Central memory CD8-positive, alpha-beta T cell (primary cell): ENCODE measurements at places on chromosomes 7 and 10.

- no peak for DNase-seq
These were observed 2.2 kb upstream of the HSPB1 start for GRCh38 chr7:76300166-76300731.

DNA sequence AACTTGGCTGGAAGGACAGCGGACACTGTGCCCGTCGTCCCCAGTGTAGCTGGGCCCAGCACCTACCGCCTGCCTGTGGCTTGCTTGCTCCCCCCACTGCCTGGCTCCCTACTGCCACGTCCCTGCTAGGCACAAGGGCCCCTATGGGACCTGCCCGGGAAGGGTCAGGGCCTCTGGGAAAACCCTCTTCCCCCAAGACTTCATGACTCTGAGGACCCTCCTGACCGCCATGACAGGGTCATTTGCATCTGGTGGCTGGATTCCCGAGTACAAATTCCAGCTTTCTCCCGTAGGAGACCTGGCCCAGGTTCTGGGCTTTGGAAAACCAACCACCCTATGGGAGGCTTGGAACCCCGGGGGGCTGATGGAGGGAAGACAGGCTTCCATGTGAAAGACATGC is 1.4 kb upstream of the MMD2 start:
- no peak for DNase-seq

DNA sequence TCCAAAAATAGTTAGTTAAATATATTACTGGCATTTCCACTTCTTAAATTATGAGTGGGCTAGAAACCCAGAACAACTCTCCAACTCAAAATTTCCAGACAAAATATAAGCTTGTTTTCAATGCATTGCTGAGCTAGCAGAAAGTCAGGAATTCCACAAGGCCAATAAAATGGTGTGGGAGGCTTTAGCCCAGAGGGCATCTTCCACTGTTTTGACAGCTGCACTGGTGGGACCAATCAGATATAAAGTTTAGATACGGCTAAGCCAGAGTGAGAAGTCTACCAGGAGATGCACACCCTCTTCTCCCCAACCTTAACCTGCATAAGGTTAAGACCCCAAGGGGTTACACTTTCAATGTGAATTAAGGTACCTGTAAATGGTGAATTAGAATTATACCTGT is 76.6 kb downstream of the AMPH start:
- no peak for DNase-seq

- DNase-seq: no peak
These were observed 28.7 kb downstream of the CSGALNACT2 start for GRCh38 chr10:43166880-43167497.

GRCh38 chr10:12925845-12926244 is 75.7 kb downstream of the CCDC3 start:
- no peak for DNase-seq

GRCh38 chr7:30845426-30846135 is 66.1 kb upstream of the AQP1 start:
- no peak for DNase-seq

- no peak for DNase-seq
These were observed 245.5 kb upstream of the NRP1 start for GRCh38 chr10:33579996-33580395.

GRCh38 chr7:121544726-121545125 is 148.6 kb upstream of the FAM3C start:
- DNase-seq: no peak

DNA sequence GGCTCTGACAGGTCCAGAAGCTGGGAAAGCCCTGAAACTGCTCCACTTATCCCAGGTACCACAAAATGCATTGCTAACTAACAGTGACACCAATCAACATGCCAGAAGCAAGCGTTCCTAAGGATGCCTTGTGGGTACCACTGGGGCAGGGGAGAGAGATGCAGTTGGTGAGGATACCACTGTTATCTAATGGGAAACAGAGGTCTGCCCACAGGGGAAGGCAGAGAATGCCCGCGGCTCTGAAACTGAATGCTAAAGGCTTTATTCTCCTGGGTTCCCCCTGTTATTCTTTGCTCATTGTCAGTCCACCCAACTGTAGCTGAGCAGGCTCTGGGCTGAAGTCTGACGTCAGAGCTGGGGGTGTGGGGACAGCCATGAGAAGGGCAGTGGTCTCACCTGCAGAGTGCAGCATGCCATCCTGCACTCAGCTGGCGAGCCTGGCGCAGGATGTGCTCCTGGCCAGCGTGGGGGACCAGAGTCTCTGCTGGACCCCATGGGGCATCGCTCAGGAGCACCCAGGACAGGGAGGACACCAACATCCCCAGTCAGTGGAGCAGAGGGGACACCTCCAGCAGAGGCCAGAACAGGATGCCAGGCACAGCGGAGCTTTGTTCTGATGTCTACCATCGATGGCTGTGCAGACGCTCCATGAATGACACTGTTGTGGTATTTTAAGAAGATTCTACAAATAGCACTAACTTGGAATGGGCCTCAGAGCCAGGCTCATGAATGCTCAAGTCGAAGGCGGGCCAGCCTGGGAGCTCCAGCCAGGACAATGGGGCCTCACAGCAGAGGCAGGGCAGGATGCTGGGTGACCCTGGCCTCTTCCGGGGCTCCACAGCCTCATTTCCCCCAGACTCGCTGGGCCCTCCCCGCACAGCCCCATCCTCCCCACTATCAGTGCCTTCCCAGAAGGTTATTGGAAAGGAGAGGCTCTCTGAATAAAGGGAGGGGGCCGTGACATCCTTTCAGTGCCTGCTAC is 95.8 kb downstream of the ARHGAP22 start:
- no peak for DNase-seq

DNA sequence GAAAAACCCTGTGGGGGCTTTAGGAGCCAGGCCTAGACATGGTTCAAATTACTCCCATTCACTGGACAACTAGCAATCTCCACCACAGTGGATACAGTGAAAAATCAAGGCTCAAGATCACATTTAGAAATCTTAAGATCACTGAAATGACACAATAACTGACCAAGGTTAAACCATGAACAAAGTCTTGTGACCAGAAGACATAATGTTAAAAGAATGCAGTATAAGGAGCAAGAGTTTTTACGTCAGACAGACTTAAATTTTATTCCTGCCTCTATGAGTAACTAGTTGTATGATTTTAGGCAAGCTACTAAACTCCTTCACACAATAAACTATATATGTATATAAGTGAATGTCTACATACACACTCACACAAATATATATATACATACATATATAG is 68.5 kb downstream of the MICU1 start:
- DNase-seq: no peak

GRCh38 chr10:34386921-34387320 is 428.2 kb downstream of the PARD3 start:
- no peak for DNase-seq

DNA sequence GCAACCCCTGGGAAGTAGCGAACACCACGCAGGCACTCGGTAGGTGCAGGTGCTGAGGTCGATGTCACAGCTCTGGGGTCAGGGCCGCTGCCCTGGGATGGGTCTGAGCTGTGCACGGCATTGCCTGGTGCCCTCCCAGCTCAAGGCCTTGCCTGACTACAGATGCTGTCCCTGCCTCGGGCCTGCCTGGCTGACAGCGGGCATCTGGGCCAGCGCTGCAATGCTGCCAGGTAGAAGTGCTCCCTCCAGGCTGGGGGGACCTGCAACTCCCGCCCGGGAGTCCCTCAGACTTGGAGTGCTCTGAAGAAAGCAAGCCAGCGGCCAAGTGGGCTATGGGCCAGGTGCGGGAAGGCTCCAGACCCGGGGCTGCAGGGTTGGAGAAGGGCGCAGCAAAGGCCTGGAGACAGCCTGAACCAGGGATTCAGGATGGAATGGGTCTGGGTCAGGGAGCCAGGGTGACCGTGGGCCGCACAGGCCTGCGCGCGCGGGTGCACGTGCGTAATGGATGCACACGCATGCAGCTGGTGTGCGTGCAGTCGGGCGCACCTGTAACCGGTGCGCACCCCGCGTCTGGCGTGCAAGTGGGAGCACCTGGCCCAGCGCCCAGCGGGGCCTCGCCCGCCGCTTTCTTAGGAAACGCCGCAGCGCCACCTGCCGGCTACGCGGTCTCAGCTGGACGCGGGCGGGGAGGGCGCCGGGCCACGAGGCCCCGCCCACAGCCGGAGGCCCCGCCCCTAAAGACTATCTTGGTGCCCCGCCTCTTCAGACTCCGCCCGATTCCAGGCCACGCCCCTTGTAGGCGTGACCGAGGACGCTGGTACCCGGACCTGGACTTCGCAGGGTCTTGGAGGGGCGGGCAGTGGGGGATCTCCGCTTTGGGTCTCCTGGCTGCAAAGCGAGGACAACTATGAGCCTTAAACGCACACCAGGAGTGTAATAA is 46.7 kb downstream of the MICALL2 start:
- DNase-seq: peak; percentile 86

DNA sequence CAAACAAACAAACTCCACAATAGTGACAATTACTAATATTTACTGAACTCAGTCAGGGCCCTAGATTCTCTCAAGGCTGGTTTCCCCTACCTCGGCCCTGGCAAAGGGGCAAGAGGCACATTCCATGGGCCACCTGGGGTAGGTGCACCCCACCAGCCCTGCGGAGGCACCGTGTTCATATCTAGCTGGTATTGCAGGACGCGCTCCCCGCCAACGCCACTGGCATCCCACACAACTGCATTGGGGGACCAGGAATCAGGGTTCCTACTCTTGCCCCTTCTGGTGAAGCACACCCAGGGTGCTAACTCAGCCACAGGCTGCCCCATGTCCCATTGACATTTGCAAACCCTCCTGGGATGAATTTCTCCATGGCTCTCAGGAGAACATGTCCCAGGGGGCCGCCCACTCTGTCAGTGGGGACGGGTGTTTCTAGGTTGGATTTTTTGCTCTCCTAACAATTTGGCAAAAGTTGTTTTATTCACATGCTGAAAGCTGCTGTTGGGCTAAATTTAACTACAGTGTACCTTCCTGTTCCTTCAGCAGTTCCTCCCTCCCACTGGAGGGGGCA is 76.7 kb downstream of the ZRANB1 start:
- DNase-seq: no peak

- no peak for DNase-seq
These were observed 544.9 kb upstream of the ADARB2 start for GRCh38 chr10:2282202-2282601.

DNA sequence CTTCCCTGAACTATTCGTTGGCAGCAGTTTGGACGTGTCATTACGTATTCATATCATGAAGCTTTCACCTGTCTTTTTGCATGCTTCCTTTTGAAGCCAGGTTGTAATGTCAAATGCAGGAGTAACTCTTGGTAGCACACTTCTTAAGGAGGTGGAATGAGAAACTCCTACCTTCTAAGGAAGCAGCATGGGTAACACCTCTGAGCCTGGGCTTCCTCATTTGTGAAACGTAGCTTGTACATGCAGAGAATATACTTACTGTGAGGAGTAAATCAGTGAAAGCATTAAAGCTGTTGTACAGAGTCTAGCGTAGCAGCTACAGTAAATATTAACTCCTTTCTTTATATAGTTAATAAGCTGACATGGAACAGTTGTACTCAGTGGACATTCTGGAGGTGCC is 21.1 kb downstream of the CUL1 start:
- DNase-seq: no peak

GRCh38 chr10:86594535-86594934 is 59.8 kb upstream of the OPN4 start:
- no peak for DNase-seq

GRCh38 chr7:107810626-107811025 is 7.6 kb upstream of the SLC26A3 start:
- no peak for DNase-seq

- DNase-seq: no peak
These were observed 79.3 kb downstream of the INSYN2A start for GRCh38 chr10:127117125-127117524.

DNA sequence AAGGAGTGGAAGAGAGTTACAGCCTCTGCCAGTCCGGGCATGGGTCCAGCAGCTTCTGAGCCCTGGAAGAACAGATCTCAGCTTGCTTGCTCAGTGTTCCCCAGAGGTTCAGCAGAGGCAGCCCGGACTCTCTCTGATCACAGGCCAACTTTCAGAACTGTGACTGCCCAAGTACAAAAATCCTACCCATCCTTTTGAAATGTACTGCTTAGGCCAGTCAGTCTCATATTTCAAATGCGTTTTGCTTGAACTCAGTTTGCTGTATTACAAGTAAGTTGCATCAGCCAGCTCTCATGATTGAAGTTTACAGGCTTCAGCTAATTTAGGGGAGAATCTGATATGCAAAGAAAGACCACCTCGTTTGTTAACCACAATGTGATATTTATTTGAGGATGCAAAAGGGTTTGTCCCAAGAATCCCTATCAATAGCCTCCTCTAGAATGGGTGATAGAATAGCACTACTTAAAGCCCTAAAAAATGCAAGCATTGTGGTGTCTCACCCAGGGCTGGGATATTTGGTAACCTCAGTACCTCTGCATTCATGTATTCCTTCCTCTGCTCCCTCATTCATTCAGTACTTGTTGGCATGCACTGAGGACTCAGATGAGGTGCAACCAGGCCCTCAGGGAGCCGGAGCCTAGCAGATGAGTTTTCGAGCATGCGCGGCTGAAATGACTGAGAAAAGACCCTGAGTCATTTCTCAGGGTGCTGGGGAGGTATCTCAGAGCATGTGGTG is 7.0 kb downstream of the AIMP2 start:
- DNase-seq: no peak

GRCh38 chr7:157043745-157044144 is 33.3 kb upstream of the MNX1 start:
- DNase-seq: no peak

- DNase-seq: no peak
These were observed 381.9 kb downstream of the ZWINT start for GRCh38 chr10:55979203-55979602.
